ENCODE measurements at places on chromosomes 7 and 10. TPM values are rescaled to one million over a fixed set of nuclear protein-coding genes. Genes with fewer than 3 reads are reported as not detected.

Gene GPR15LG
- total RNA-seq = not detected

Gene PRF1
- 6.2 TPM for total RNA-seq

Gene CLEC2L
- not detected for total RNA-seq

Gene COPG2
- 5.4 TPM for total RNA-seq

GRCh38 chr10:122055252-122055651 is 66.3 kb downstream of the TACC2 start:
- H3K4me3 ChIP-seq = no peak overlapping the region
- DNase-seq = no peak
- no peak overlapping the region for H3K27ac ChIP-seq
- peaks cover 4% of the 10 kb centered on the region for H3K4me1 ChIP-seq
- no peaks in the 10 kb centered on the region for H3K36me3 ChIP-seq

GRCh38 chr7:123871998-123872867 is 27.3 kb downstream of the HYAL4 start:
- no peak overlapping the region for H3K27ac ChIP-seq
- H3K4me3 ChIP-seq = no peak overlapping the region
- H3K4me1 ChIP-seq = no peaks in the 10 kb centered on the region
- no peak for DNase-seq
- no peaks in the 10 kb centered on the region for H3K36me3 ChIP-seq

GRCh38 chr10:126087796-126088505 is 191.6 kb downstream of the FANK1 start:
- H3K36me3 ChIP-seq = no peaks in the 10 kb centered on the region

DNA sequence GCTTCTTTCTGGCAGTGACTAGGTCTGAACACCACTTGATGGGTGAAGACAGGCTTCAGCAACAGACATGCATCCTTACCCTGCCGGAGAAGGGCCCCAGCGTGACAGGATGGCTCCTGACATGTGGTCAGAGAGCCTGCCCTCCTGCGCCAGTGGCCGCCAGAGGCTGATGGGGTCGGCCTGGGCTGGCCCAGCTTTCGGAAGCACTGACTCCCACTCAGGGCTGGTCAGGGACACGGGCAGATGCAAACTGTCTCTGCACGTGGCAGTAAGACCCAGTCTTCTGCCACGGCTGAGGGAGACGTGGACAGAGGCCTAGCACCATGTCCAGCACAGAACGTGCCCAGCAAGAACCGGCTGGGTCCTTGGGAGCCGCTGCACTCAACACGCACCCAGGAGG is 10.2 kb downstream of the TUBGCP2 start:
- DNase-seq = no peak
- peaks cover 96% of the 10 kb centered on the region for H3K36me3 ChIP-seq
- no peak overlapping the region for H3K27ac ChIP-seq
- no peaks in the 10 kb centered on the region for H3K27me3 ChIP-seq
- no peaks in the 10 kb centered on the region for H3K4me1 ChIP-seq
- no peak overlapping the region for H3K4me3 ChIP-seq

DNA sequence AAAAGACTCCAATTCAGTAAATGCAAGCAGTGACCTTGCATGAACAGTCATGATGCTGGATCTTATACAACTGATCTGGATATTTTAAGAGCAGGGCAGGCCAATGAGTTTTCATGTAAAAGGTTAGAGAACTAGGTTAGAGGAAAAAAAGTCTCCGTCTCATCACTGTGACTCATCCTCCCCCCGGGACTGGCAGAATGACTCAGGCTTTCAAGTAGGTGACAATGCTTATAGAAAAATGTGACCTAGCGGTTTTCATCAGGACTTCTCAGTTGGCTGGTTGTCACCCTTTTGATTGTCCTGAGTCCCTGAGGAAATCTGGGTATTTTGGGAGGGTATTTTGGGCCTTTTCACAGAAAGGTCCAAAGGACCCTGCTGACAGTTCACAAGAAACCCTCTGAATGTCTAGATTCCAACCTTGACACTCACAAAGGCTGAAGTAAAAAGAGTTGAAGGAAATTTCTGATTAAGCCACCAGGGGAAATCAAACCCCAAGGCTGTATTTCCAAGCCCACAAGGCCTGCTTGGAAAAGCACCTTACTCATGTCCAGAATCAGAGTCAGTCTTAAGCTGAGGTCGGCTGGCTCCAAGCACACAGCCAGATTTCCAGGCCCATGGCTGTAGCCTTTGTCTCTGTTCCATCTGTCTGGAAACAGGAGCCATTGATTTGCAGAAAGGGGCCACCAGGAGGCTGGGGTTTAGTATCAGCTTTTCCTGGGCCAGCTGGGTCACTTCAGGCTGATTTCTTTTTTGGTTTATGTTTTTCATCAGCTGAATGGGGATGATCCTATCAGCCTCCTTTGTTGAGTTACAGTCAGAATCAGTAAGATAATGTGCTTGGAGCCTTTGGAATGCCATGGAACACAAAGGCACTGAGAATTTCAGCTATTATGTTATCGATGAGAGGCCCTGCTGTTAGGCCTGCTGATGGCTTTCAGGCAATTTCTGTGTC is 226.4 kb upstream of the HABP2 start:
- H3K4me3 ChIP-seq = no peak overlapping the region
- no peaks in the 10 kb centered on the region for H3K36me3 ChIP-seq
- H3K27ac ChIP-seq = peak overlapping the region; percentile 62

DNA sequence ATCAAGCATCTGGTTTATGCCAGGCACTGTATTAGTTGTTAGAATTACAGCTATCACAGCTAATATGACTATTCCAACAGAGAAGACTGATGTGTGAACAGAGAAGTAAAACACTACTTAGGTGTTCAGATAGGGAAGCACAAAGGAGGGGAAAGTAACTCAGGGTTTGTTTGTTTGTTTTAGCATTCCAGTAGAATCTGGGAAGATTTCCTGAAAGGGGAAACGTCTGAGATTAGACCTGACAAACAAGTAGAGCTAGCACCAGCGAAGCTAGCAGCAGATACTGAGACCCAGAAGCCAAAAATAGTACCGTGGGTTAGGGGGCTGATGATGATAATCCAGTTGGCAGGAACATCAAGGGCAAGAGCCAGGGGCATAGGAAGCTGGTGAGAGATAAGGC is 28.8 kb upstream of the KLHL7 start:
- H3K36me3 ChIP-seq = no peaks in the 10 kb centered on the region
- peaks cover 19% of the 10 kb centered on the region for H3K4me1 ChIP-seq
- peak overlapping the region; percentile 43 for H3K27ac ChIP-seq
- H3K27me3 ChIP-seq = no peaks in the 10 kb centered on the region
- no peak for DNase-seq

GRCh38 chr10:4028027-4028471 is 243.0 kb upstream of the KLF6 start:
- H3K27ac ChIP-seq = no peak overlapping the region
- no peaks in the 10 kb centered on the region for H3K36me3 ChIP-seq
- H3K27me3 ChIP-seq = no peaks in the 10 kb centered on the region

DNA sequence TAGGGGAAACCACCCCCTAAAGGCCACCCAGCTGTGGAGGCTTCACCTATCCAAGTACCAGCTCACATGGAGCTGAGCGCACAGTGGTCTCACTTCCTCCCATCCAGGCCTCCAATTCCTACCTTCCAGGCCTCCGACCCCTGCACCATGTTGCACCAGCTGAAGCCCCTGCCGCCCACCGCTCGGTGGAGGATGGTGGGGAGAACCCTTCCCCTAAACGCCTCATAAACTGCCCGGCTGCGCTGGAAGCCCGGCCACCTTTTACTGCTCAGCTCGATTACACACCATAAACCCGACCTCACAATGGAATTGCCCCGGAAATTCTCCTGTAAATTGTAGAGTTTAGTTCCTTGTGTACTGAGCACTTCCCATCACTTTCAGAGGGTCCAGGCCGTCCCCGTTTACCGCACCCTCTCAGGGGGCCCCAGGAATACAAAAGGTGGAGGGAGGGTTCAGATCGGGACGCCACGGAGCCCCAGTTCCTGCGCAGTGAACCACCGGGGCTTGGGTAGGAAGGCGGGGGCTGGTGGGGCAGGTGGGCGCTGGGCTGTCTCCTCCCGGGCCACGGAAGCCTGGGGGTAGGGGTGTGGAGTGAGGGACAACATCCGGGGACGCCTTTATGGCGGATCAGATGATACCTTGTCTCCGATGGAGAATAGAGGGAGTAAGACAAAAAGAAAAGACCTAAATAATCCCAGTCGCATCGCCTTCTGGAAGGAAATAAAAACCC is 1.4 kb upstream of the HOXA7 start:
- no peak overlapping the region for H3K4me3 ChIP-seq
- H3K27me3 ChIP-seq = no peaks in the 10 kb centered on the region
- no peak overlapping the region for H3K27ac ChIP-seq
- H3K4me1 ChIP-seq = peaks cover 6% of the 10 kb centered on the region
- DNase-seq = no peak
- H3K36me3 ChIP-seq = no peaks in the 10 kb centered on the region

GRCh38 chr10:78351283-78351682 is 317.6 kb downstream of the RPS24 start:
- no peaks in the 10 kb centered on the region for H3K4me1 ChIP-seq
- no peaks in the 10 kb centered on the region for H3K27me3 ChIP-seq
- no peak for DNase-seq
- H3K27ac ChIP-seq = no peak overlapping the region

GRCh38 chr7:139797607-139798006 is 19.8 kb upstream of the HIPK2 start:
- H3K36me3 ChIP-seq = no peaks in the 10 kb centered on the region
- no peaks in the 10 kb centered on the region for H3K4me1 ChIP-seq
- no peak for DNase-seq
- no peak overlapping the region for H3K4me3 ChIP-seq
